ENCODE measurements at places on chromosomes 13 and 19.

GRCh38 chr13:90591927-90592268 is 755.6 kb upstream of the MIR17HG start:
- DNase-seq = no peak

DNA sequence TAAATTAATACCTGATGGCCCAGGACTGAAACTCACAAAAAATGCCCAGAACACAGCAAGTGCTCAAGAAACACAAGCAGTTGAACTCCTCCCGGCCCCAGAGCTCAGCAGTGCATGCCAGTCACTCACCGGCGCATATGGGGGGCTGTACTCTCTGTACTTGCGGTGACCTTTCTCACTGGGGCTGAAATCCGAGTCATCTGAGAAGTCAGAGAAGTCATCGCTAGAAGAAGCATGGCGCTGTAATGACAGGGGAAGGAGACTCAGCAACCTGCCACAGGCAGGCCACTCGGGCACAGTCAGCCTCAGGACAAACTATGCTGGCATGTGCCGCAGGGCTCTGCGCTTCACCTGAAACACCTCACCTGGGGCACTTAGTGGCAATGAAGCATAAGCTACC is 19.7 kb downstream of the ZC3H4 start:
- no peak for DNase-seq

DNA sequence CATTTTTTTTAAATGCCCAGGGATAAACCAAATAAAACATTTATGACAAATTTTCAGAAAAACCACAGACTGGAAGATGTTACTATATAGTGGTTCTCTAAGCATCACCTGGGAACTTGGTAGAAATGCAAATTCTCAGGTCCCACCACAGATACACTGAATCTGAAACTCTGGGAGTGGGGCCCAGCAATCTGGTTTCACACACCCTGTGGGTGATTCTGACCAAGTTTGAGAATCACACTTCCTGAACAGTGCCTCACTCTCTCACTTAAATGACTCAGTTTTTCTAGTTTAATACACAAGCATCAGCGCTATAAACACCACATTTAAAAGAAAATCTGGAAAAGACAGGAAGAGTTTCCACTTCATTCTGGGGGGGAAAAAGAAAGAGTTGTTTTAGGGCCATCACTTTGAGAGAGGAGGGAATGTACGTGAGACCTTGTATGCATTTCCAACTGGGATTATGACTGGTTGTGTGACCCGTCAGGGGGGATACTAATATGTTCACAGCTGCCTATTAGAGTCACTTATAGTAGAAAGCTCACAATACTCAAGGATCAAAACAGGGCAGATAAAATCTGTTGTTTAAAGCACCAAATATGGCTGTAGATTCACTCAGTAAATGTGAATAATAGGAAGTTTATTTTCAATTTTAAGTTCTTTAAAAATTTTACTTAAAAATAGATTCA is 567.7 kb downstream of the GPC6 start:
- DNase-seq = no peak

- no peak for DNase-seq
Observed at GRCh38 chr19:51822325-51822724, 27.4 kb downstream of the FPR3 start.

GRCh38 chr19:38700350-38700901 is 43.8 kb downstream of the CAPN12 start:
- no peak for DNase-seq

GRCh38 chr13:52760077-52760476 is 20.5 kb upstream of the CNMD start:
- no peak for DNase-seq

- no peak for DNase-seq
Observed at GRCh38 chr13:95438297-95438696, 114.2 kb upstream of the CLDN10 start.

DNA sequence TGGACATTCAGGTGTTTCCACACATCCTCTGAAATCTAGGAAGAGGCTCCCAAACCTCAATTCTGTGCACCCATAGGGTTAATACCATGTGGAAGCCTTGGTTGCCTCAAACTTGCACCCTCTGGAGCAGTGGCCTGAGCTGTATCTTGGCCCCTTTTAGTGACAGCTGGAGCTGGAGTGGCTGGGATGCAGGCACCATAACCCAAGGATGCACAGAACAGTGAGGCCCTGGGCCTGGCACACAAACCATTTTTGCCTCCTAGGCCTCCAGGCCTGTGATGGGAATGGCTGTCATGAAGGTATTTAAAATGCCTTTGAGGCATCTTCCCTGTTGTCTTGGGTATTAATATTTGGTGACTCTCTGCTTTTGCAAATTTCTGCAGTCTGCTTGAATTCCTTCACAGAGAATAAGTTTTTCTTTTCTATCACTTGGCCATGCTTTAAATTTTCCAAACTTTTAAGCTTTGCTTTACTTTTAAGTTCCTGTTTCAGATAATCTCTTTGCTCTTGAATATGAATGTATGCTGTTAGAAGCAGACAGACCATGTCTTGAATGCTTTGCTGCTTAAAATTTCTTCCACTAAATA is 1594.5 kb upstream of the PCDH20 start:
- DNase-seq = no peak

DNA sequence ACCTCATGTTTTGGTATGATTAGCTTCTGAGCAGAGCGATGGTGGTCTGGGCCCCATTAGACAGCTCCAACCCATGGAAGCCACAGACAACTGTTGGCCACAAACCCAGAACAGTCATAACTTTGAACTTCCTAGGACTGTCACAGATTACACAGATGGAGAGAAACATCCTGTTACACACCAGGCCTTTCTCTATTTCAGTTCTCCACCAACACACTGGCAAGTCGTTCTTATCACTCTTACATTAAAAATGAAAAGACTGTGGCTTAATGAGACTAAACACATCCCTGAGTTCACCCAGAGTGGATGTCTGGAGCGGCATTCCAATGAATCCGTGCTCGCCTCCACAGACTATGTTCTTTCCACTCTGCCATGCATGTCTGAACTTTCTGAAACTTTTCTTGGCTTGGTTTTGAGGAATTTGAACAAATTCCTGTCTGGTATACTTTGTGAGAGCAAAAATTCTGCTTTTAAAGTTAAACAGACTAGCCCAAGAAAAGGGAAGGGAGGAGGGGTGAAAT is 109.1 kb downstream of the NALCN start:
- no peak for DNase-seq

DNA sequence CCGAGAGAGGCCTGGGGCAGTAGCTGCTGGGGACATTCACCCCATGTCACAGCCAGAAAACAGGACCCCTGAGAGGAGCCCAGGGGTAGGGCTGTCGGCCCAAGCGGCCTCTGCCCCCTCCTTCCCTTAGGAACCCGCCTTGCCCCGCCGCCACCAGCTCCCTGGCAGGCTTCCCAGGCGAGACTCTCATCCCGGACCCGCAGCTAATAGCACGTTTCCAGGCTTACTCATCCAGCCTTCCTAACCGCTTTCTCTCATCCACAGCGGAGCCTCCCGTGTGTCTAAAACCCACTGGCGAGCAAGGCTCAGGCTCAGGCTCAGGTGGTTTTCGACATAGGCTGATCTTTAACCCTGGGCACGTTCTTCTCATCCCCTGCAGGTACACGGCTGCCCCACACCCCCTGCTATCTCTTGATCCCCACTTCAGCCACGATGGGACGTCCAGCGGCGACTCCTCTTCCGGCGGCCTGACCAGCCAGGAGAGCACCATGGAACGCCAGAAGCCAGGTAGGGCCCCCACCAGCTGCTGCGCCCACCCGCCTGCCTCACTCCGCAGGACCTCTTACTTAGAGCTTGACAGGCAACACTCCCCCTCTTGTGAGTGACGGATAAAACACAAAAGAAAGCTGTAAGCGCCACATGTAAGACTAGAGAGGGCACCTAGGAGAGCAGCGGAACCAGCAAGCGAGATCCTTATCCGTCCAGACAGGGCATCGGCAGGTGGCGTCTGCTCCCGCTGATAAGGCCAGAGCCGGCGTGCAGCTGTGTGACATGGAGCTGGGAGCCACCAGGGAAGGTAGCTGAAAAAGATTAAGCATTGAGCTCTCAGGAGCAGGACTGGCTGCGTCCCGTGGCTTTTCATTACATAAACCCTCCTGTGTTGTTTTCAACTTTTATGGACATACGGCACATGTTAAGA is 71.3 kb downstream of the DPF1 start:
- DNase-seq = no peak

DNA sequence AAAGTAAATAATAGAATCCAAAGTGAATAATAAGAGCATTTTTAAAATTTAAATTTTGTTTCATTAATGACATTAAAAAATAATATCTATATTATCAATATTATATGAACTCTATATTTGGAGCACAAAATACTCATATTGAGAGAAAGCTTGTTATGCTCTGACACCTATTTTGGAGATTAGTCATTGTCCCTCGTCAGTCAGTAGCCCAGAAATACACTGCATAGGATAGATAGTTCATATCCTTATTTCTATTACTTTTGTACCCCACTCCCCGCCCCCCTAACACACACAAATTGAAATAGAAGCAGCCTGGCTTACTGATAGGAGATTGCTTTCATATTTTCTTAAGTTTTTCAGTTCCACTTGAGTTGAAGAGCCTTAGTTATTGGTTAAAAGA is 652.8 kb downstream of the PCDH9 start:
- no peak for DNase-seq

DNA sequence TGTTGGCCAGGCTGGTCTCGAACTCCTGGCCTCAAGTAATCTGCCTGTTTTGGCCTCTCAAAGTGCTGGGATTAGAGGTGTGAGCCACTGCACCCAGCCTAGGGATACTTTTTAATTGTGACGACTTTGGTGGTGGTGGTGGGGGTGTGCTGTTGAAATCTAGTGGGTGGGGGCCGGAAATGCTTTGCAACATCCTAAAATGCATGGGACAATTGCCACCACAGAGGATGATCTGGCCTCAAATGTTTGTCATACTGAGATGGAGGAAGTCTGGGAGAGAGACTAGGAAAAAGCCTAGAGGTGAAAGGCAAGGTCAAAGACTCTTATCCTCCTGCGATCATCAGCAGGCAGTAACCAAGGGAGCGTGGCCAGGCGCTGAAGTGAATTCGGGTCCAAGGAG is 1.4 kb downstream of the NWD1 start:
- DNase-seq = no peak

DNA sequence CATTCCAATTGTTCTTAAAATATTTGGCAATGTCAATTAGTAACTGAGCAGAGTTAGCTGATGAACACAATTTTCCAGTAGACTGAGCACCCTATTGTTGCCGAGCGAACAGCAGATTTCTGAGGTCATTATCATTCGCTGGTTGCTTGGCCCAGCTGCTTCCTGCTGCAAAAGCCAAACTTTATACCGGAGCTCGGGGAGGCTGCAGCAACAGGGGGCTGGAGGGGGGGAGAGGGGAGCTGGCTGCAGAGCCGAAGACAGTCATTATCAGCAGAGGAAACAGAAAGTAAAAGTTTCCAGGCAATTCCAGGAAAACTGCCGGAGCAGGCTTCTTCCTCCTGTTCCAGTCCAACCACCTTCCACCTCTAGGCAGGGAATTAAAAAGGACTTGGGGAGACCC is 77.9 kb downstream of the ZNF536 start:
- DNase-seq = no peak

DNA sequence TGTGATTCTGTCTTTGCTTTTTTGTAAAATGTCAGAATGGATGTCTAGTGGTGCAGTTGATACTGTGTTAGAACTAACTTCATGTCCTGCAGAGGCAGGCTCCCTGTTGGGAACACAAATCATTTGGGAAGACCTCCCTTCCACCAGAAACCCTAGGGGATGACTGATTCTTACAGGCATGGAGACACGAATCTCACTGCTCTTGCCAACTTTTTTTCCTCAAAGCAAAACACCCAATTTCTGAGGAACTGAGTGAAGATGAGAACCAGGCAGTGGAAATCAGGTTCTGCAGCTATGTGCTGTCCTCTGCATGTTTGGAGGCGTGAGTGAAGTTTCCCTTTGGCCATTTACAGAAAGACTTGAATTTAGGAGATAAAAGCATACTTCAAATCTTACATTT is 87.5 kb upstream of the CSNK1A1L start:
- no peak for DNase-seq

- DNase-seq = no peak
Observed at GRCh38 chr13:59846845-59847620, 316.7 kb downstream of the DIAPH3 start.

DNA sequence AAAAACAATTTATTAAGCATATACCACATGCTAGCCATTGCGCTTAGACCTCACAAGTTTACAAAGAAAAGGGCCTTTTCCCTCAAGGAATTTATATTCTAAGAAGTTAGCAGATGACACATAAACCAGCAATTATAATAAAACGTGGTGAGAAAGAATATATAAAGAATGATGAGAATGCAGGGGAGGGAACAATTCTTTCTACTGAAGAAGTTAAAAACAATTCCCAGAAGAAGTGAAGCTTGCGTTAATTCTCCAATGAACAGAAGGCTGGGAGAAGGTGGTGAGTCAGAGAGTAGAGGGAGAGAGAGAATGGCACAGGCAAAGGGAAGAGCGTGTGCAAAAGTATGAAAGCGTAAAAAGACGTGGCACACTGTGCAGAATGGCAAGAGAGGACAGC is 69.5 kb upstream of the ZDHHC20 start:
- no peak for DNase-seq

- no peak for DNase-seq
Observed at GRCh38 chr13:113013878-113014751, 45.1 kb downstream of the MCF2L start.

DNA sequence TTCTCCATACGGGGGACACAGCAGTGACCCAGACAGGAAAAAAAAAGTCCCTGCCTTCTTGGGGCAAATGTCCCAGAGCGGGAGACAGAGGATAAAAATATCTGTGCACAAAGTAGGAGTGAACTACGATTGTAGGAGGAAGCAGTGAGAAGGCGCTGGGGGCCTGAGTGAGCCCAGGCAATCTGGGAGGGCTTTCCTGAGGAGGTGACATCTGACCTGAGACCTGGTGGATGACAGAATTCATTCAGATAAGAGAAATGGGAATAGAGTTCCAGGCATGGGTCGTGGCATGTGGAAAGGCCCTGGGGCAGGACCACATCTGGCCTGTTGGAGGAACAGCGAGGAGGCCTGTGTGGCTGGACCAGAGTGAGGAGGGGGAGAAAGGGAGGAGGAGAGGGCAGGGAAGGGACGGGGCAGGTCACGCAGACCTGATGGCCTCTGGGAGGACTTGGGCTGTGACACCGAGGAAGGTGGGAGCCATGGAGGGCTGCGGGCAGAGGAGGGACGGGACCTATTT is 50.2 kb upstream of the NFIC start:
- DNase-seq = no peak

DNA sequence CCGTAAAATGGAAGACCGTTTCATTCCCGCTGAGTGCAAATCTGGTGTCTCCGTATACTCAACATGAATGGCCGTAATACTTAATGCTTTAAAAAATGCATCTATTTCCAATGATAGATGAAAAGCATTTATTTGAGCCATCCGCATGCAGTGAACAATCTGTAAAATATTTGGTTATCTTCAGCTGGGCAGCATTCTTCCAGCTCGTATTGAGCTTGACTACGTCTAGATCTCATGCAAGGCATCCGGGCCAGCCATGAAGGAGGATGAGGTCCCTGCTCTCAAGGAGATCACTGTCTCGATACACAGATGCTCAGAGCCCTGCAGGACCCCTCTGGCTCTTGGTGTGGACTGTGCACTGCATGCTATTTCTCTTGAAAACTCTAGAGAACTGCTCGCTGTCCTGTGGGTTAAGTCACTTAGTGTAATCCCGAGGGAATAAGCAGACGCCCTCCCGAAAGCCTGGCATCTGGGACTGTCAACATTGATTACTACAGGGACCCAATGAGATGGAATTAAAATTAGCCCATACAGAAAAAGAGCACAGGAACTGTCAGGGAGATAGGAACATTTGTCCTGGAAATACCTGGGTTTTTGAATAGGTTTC is 112.4 kb upstream of the RNF113B start:
- no peak for DNase-seq
